Left hindlimb (tissue), 1 donor: ENCODE measurements at places on chromosomes 6 and 20.

- no peak for DNase-seq
Measured at GRCh38 chr20:39775110-39775509, 813.0 kb downstream of the DHX35 start.

DNA sequence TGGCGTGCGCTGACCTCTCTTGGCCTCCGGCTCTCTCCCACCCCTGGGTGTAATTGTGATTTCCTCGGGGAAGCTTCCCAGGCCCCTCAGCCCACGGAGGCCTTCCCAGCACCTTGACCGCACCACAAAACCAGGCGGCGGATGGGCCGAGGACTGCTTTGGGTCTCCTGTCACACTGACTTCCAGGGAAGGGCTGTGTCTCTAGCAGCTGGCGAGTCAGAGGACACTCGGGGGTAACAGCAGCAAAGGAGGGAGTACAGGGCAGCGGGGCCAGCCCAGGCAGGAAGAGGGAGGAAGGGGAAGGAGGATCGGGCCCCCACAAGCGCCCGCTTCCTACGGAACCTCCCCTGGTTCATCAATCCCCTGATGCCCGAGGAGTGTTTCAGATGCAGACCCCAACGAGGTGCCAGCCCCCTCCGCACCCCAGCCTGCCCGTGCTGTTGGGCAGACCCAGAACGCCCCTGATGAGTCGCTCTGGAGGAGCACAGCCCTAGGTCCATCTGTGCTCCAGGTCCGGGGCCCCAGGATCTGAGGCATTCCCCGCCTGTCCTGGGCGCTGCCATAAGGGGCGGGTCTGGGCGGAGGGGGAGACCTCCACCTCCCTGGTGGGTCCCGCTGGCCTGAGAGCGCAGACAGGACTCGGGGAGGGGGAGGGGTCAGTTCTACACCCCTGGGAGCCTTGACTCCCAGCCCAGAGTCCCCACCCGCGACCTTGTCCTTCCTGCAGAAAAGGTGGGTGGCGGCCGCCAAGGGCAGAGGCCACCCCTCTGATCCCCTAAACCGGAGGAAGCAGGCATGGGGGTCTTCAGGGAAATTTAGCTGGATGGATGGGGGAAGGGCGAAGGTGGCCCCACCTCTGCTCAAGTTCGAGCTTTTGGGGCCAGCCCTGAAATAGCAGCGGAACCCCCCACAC, 956 bp downstream of the CHRNA4 start:
- no peak for DNase-seq

DNA sequence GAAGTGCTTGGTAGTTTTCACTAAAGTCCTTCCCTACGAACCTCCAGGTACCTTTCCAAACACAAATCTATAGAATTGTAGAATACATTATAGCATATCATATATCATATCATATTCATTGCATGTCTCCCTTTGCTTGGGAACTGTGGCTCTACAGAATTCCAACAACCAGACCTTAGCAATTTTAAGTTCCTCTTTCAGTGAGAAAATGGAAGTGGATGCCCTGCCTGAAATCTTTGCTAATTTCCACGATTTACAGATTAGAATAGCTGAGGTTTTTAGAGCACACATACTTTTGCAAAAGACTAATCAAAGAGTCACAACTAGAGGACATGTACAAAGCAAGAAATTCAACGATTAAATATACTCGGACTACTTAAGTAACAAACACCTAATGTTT, 78.6 kb downstream of the TNFRSF21 start:
- DNase-seq: no peak

- DNase-seq: no peak
Measured at GRCh38 chr6:109961611-109962041, 16.5 kb upstream of the GPR6 start.

- DNase-seq: peak; percentile 15
Measured at GRCh38 chr20:58579069-58579818, 64.0 kb upstream of the APCDD1L start.

DNA sequence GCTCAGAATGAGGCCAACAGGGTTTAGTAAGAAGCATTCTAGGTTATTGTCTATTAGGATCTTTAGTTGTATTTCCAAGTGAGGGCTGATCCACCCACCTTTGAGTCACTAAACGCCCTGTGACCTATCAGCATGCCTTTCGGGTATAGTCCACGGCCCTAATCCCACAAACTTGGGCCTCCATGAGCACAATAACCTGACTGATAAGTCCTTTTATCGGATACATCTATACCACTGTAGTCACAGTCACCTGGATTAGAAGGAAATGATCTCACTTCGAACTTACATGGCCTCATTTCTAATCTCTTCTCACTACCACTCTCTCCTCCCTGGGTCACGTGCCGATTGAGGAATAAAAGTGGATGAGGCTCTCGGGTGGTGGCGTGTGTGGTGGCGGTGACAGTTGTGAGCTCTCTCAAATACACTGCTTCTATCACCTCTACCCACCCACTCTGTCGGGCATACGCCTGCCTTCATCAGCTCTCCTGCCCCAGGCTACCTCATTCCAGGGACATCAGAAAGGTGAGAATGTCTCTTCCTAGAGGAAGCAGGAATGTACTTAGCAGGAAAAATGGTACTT, 65.2 kb downstream of the TRAM2 start:
- no peak for DNase-seq

DNA sequence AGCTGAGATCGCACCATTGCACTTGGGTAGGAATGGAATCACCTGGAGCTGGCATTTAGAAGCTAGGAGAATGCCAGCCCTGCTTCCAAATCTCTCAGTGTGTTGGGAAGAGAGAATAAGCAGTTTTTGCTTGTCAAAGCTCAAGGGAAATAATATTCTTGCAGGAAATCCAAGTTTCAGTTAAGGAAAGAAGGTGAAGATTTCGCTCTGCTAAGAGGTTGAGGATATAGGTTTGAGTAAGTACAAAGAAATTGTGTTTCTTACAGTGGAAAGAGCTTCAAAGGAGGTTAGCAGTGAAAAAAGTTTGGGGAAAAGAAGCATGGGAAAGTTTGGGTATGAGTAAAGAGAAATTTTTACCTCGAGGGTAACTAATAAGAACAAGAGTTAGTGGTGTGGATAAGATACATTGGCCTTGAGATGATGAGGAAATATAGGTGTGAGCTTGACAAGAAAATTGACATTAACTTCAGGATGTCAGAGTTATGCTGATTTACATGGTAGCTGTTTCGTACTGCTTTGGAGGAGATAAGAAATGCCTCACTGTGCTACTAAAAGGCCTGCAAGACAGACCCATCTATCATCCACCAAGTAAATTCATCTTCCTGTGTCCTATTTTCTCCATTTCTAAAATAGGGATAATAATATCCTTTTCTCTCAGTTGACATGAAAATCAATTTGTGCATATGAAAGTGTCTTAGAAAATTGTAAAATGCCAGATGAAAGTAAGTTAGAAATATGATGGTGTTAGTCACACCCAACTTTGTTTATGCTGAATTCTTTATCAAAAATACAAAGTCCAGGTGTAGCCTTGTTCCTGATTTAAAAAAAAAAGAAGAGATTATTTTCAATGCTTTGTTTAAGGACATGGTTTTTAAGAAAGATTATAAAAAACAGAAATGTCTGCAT, 12.8 kb upstream of the HINT3 start:
- DNase-seq: no peak

DNA sequence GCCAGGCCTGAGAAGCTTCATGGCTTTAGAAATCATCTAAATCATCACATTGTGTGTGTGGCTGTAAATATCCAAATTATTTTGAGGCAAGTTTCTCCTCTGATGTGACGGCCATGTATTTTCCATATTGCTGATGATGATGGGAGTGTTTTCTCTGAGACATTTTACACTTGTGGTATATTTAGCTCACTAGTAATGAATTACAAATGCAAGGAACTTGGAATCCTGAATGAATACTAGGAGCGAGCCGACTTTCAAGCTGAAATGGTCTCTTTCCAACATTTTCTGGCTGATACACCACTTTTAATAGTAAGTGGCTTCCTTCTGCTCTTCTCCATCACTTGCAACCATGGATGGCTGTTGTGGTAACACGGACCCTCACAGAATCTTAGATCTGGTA, 41.3 kb downstream of the UTRN start:
- no peak for DNase-seq

GRCh38 chr6:10419749-10420545, 5.1 kb upstream of the TFAP2A start:
- DNase-seq: no peak

- no peak for DNase-seq
Measured at GRCh38 chr6:87757792-87758191, 55.8 kb upstream of the AKIRIN2 start.

GRCh38 chr6:120608826-120609225, 725.5 kb downstream of the TBC1D32 start:
- DNase-seq: no peak

DNA sequence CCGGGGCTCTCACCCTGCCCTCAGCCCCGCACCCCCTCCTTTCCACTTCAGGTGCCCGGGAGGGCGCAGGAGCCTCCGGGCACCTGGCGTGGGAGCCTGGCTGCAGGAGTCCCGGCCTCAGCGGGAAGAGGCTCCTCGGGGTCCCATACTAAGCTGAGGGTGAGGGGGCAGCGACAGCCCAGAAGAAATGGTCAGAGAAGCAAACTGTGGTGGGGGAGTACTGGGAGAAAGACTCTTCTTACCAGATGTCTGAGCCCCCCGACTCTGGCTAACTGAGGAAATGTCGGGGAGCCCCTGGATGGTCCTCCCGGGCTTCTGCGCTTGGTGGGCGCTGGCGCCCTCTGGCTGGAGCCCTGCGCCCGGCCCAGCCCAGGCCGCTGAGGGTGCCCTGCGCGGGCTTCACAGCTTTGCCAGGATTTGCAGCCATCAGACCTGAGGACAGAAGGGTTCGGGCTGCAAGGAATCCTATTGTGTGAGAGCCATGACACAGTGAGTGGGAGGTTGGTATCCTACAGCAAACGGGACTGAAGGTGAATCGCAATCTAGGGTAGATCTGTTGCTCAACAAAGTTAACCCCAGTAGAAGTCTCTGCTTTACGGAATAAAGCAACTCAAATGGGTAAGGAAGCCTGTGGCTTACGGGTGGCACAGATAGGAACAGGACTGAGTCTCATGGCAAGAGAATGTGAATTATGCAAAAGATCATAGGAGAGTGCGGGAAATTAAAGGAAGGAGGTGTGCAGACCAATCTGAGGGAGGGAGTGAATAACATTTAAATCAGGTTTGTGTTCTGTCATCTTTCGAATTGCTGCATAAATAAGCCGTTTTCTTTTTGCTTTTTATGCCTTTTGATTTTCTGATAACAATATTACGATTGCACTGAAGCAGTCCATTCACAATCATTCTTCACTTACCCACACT, 639 bp upstream of the RCAN2 start:
- DNase-seq: peak; percentile 48

- no peak for DNase-seq
Measured at GRCh38 chr6:2684103-2684749, 66.5 kb downstream of the MYLK4 start.

DNA sequence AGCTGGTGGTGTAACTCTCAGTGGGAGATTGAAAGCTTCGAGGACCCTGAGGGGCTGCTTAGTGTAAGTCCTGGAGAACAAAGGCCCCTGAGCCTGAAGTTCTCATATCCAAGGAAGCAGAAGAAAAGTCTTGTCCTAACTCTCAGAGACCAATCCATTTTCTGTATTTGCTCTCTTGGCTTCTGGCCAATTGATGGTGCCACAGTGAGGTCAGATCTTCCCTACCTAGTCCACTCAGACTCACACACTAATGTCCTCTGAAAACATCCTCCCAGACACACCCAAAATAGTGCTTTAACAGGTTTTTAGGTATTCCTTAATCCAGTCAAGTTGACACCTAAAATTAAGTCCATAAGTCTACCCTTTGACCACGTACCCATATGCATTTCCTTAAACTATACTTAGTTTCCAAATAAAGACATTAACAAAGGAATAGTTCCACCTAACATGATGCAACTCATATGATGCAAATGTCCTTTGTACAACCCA, 29.4 kb downstream of the ZNF292 start:
- DNase-seq: no peak

DNA sequence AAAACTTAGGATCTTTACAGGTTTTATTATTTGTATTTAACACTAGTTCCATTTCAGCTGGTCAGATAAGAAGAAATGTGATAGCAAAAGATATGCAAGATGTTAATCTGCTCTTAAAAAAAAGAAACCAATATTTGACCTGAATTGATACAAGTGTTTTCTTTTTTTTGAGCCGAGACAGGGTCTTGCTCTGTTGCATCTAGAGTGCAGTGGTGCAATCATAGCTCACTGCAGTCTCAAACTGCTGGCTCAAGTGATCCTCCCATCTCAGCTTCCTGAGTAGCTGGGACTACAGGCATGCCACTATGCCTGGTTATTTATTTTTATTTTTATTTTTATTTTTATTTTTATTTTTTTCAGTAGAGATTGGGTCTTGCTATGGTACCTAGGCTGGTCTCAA, 133.0 kb downstream of the GMPR start:
- DNase-seq: no peak

DNA sequence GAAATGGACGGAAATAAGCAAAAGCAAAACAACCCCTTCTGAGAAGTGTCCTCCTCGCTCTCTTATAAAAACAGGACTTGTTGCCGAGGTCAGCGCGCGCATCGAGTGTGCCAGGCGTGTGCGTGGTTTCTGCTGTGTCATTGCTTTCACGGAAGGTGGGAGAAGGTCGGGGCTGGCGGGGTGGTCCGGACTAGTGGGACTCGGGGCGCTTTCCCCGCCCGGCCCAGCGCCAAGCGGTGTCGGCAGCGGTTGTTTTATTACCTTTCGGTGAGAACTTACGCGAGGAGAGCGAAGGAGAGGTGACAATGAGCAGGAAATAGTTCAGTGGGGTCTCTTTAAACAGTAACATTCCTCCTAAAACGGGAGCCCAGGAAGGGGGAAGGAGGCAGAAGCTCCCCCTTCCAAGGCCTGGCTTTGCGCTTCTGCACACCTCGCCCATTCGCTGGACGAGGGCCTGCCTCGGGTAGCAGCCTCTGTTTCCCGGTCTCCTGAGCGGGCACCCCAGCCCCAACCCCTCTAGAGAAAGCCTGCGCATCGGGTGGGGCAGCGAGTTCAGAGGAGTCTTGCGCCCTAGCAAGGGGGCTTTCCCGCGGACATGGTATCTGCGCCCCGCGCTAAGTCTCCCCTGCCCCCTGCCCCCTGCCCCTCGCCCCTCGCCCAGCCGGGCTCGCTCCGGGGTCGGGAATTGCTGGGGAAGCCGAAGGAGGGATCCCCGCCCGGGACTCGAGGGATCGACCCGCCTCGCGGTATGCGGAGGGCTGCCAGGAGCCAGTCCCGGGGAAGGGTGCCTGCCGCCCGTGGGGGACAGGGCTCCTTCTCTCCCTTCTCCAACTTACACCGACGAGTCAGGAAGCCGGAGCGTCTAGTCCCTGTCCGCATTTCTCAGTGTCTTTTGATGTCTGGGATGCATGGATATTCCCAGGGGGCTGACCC, 1.2 kb upstream of the TBXT start:
- no peak for DNase-seq

DNA sequence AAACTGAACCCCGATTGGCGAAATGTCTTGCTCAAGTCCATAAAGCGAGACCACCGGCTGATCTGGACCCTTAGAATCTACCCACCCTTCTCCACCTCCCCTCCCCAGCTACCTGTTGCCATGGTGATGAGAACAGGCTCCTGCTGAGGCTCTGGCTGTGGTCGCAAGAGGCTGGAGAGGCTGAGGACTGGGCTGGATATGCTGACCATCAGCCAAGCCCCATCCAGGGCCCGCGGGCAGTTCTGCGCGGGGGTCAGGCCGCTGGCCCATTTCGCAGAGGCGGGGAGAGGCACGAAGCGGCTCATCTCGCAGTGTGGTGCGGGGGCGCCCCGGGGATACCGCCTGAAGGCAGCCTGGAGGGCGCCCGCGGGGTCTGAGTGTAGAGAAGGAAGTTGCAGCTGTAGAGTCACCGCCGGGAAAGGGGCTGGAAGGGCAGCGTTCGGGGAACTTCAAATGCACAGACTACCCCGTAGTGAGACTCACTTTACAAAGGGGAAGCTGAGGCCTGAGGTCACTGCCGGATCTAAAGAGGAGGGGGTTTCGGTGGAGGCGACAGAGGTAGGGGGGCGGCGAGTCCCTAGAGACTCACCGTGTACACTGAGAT, 671 bp downstream of the TAPBP start:
- no peak for DNase-seq
